ENCODE measurements at places on chromosomes 3 and 15.

DNA sequence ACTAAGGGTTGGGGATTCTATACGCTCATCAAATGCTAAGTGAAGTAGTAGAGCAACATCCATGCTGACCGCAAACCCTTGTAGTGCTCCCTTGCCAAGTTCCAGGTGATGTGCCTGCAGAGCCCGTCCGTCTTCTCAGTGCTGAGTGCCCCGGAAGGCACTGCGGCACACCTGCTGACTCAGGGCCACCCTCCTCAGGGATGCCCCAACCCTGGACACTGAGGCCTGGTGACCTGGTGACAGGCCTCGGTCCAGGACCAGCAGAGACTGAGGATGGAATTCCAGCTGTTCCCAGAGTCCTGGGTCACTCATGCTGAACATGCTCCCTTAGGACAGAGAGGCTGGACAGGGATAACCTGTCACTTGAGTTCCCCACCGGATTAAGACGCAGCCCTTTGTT lies 422.5 kb downstream of the OCA2 start:
- no peak for DNase-seq

GRCh38 chr3:69698728-69699127 lies 40.5 kb upstream of the MITF start:
- no peak for DNase-seq

DNA sequence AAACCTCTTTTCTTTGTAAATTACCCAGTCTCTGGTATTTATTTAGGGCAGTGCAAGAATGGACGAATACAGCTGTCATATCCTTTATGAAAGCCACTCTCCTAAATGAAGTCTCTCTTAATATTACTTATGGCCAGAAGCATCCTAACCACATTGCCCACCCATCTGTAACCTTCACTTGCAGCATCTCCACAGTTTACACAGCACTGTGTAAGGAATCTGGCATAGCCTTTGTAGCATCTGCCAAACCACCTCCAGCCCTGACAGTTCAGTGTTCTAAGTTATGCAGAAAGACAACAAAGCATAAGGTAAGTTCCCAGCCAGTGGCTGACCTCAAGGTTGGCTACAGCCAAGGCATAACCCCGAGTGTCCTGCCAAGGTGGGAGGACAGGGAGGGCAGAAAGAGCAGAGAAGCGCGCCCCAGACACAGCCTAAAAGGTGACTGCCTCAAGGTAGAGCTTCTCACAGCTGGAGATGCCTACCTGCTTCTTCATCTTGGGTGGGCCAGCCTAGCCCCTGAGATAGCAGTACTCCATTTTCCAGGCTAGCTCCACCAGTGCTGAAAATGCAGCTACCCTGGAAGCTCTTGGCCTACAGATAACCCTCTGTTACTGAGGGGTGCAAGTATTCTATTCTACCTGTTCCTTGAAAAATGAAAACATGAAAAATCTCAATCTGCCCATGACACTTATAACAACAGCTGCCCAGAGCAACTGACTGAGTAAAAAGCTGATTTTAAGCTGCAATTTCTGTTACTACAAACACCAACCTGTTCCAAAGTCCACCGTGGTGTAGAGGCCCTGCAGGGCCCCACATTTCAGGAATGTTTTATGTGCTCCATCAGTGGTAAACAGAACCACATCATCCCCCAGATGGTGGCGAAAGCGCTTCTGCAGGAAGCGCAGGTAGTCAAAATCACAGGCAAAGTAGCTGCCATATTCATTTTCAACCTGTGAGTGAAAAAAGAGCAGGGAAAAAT lies 39.3 kb downstream of the GLB1 start:
- no peak for DNase-seq

GRCh38 chr3:63325386-63325785 lies 47.3 kb downstream of the SYNPR start:
- no peak for DNase-seq

DNA sequence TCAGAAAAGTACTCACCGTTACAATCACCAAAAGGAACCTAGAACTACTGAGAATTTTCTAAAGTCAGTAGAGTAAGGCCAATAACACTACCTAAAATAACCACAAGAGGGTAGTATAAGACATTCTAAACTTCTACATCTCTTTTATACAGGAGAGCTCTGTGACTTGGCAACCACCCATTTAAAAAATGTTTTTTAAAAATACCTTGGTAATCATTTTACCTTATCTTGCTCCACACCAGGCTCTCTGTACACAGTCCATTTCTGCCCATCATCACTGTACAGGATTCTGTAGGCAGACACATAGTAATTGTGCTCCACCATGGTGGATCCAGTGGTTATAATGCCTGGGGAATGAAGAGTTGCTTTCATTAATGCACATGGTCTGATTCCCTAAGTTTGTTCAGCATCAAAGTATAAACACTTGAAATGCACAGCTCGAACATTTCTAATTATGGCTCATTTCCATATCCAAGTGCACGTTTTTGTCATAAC lies 54.5 kb downstream of the ST3GAL6 start:
- no peak for DNase-seq

GRCh38 chr15:33860754-33861153 lies 107.5 kb upstream of the CHRM5 start:
- no peak for DNase-seq

DNA sequence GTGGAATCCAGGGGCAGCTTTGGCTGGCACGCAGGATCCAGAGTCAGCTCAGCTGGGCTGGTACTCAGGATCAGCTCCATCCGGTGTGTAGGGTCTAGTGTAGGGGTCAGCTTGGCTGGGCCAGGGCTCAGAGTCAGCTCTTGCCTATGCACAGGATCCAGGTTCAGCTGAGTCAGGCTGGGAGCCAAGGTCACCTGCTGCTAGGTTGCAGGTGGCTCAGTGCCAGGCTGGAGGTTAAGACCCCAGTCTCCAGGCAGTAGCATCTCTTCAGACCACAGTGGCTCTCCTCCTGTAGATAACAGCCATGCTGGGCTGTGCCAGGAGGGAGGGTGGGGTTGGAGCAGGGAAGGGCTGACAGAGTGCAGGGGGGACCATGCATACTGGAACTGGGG lies 1.8 kb downstream of the HYAL3 start:
- DNase-seq, result no peak

- no peak for DNase-seq
Observed at GRCh38 chr3:8197384-8197783, 304.2 kb upstream of the LMCD1 start.

DNA sequence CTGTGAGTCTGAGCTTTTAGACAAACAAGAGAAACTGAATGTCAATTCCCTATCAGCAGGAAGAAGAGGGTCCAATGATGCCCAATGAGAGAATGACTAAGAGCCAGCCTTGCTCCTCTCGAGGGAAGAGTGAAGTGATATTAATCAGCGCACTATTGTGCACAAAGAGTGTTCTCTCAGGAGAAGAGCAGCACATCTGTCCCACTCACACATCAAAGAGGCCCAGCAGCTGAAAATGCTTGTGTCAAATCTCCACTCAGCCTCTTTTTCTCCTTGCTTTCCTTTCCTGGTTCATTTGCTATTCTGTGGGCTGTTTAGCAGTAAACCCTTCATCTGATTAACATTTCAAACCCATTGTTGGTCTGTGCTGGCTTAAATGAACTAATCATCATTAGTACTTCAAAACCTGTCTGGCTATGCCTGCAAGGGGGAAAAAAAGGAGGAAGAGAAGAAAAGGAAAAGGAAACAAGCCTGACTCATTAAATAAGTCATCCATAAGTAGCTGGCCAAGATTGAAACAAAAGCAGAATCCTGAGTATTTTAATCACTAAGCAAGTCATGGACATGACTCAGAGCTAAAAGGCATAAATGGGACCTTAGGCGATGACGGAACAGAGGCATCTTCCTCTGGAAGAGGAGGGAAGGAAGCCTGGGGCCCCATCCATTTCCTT lies 912.7 kb downstream of the TUSC7 start:
- no peak for DNase-seq

DNA sequence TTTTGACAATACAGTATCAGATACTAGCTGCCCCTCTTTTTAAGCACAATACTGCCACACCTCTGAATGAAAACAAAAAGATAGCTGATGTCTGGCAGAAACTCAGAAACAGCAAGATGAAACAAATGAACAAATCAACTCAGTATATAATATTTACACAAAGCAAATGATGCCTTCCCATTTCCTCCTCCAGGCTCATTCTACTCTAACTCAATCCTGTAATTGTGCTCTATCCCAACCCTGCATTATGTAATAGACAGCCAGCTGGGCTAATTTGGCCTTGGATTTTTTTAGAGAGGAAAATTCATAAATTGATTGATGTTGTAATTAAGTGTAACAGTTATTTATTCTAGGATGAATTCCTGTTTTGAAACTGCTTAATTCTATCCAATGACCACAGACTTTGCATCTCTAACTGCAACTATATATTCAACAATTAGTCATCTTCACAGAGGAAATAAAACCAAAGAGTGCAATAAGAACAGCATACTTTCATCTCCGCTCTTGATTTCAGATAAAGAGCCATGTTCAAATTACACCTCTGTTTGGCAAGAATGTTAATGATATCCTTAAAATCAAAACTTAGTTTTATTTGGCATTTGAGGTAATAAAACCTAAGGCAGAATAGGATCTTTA lies 6.1 kb downstream of the ATG3 start:
- no peak for DNase-seq

Measured in D721Med (cell line).